NCI-H748 treated with DMSO at 0.1 percent for 48 hours (cell line): ENCODE measurements at places on chromosomes 2 and 18.

DNA sequence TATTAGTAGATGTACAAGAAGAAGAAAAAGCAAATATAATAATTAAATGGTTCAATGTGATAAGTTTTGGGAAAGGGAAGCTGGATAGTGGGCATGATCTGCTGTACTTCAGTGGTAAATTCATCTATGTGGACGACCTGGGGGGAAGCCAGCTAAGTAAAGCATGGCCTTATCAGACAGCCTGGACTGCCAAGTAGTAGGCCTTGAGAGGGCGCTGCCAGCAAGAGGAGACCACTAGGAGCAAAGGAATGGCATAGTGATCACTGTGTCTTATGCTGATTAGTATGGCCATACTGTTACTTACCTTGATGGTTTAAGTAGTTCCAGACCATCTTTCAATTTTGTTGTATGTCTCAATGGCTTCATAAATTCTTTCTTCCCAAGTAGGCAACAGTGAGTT is 287.6 kb downstream of the SETBP1 start:
- no peak for DNase-seq

GRCh38 chr18:41320100-41320499 is 634.9 kb upstream of the PIK3C3 start:
- peak; percentile 72 for DNase-seq

GRCh38 chr2:24259316-24259715 is 84.5 kb downstream of the FAM228A start:
- DNase-seq, result no peak

- peak; percentile 14 for DNase-seq
Measured at GRCh38 chr18:11851806-11852337, 659 bp downstream of the CHMP1B start.

DNA sequence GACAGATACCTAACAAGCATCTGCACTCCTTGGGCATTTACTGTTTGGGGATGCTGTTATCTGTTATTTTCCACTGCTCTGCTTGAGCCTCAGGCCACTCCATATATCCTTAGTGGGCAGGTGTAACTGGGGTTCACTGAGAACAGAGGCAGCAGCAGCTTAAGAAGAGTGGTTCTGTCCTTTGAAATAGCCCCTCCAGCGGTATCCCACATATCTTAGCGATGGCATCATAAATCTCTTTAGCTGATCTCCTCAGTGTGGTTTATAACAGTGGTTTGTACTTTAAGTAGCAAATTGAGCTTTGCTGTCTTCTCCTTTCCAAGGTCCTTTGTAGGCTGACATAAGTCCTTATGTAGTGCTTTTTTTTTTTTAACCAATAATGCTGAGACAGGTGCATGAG is 79.7 kb upstream of the RPRM start:
- no peak for DNase-seq

DNA sequence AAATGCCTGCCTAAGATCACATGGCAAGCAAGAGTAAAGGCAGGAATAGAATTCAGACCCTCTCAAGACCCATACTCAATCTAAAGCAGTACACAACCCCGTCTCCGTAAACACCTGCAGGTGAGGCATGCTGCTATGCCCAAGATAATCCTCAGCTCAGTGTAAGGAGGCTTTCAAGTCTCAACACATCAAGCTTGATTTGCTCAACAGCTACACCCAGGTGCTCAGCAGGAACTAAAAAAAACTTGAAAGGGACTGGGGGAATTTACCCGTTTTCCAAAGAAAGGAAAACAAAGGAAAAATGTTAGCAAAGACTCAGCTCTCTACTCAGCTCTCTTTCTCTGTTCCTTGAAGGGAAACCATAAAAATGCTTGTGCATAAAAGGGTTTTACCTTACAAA is 301.8 kb downstream of the C1D start:
- DNase-seq, result no peak

- no peak for DNase-seq
Measured at GRCh38 chr2:171406044-171406443, 27.7 kb downstream of the METTL8 start.

DNA sequence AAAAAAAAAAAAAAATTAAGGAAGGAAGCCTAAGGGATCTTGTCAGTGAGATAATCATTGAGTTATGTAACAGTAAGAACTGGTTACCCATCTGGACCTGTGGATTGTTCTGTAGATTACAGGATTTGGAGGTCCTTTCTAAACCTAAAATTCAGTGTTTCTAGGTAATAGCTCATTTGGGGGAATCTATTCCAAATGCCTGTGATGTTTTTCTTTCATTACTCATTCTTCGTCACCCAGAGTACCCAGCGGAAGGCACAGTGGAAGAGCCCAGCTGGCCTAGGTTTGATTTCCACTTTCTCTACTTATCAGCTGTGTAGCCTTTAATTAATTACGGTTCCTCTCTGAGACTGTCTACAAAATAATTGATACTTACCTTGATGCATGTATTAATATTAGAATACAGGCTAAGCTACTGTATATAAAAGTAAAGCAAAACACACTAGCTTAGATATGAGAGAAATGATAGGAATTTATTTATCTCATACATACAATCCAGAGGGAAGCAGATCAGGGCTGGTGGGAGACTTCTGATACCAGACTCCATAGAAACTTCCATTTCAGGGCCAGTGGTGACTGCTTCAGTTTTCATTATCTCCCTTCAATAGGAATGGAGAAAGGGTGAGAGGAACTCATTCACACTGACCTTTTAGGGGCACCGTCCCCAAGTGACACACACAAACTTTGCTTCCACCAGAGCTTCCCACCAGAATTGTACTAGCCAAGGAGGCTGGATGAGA is 115.8 kb upstream of the NOSTRIN start:
- no peak for DNase-seq

DNA sequence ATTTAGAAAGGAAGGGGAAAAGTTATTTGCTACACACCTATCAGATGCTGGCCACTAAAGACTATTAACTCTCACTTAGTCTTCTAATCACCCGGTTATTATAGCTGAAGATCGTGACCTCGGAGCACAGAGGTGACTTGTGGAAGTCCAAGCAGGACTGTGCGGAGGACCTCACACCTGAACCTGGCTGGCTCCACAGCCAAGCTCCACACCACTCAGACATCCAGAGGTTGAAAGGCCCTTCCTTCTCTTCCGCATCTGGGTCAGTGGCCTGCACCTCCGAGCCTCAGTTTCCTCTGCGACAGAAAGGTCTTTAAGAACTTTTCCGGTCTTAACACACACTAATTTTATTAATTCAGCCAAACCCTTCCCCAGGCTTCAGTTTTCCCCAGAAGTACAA is 57.9 kb downstream of the TNS1 start:
- no peak for DNase-seq

GRCh38 chr2:43576981-43577892 is 18.6 kb downstream of the THADA start:
- DNase-seq, result peak; percentile 12

DNA sequence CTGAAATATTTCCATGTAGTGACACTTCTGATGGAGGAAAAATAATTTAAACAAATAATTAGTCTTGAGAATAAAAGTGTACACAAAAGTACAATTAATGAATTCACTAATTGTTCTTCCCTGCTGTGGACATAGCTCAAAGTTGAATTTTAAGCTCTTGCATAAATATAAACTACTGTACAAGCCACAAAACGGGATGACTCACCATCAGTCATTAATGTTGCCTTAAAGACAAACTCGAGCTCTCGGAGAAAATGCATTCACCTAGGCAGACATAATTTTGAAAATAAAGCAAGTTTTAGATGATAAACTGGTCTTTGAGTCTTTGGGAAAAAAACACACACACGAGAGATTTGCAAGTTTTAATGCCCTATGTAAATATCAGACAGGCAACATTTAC is 436.4 kb downstream of the ZNF521 start:
- DNase-seq, result no peak

- DNase-seq, result no peak
Measured at GRCh38 chr2:71635798-71636197, 182.4 kb downstream of the DYSF start.

DNA sequence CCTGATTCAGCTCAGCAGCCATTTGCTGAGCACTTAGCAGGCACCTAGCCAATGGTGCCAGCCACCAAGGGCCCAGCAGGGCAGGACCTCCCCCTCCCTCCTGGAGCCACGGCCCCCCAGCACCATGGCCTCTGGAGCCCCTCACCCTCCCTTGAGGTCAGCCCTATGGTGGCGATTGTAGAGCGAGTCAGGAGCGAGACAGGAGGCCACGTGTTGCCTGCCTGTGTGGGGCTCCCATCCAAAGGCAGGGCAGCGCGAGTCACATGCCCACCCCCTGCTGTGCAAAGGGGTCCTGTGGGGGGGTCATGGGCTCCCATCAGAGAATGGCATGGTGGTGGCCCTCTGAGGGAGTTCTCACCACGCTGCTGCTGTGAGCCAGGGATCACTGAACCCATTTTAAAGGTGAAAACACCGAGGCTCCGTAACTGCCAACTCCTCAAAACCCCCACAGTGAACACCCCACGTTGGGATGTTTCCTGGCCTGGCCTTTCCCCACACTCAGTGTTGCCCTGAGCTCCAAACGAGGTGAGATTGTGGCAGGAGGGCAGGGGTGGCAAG is 35.6 kb downstream of the RAMP1 start:
- DNase-seq, result no peak

GRCh38 chr2:187775196-187775595 is 221.0 kb upstream of the TFPI start:
- DNase-seq, result no peak

- peak; percentile 29 for DNase-seq
Measured at GRCh38 chr2:16664052-16664731, 1.4 kb downstream of the CYRIA start.

GRCh38 chr18:7329016-7329415 is 98.1 kb downstream of the LRRC30 start:
- DNase-seq, result no peak

- DNase-seq, result no peak
Measured at GRCh38 chr18:49734836-49735235, 78.5 kb downstream of the ACAA2 start.

DNA sequence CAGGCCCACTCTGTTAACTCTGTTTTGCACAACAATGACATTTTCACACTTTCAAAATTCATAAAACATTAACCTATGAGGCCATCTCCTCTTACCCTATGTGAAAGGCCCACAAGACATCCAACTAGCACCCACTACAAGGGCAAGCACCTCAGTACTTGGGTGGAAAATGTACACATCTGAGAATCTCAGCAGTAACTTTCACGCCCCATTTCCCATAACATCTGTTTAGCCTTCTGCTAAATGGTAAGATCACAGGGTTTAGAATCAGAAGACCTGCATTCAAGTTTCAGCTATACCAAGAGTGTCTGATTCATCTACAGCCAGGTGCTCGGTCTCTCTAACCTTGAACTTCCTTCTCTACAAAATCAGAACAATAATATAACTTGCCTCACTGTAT is 89.2 kb downstream of the SP100 start:
- DNase-seq, result no peak

DNA sequence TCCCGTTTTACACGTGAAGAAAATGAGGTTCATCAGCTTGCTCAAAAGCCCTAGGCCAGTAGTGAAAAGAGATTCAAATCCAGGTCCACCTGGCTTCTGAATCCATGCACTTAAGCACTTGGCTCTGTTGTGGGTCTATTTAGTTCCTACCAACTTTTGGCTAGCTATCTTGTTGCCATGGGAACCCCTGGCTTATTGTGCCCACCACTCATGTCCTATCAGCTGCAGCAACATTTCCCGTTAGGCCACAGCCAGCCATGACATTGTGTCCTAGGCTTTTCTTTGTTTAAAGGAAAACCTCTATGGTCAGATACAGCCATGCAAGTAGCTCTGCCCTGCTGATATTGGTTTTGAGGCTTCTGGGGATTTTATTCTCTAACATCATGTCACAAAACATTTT is 49.8 kb downstream of the PLEK start:
- DNase-seq, result no peak

GRCh38 chr18:67496469-67496868 is 20.1 kb downstream of the DSEL start:
- no peak for DNase-seq

DNA sequence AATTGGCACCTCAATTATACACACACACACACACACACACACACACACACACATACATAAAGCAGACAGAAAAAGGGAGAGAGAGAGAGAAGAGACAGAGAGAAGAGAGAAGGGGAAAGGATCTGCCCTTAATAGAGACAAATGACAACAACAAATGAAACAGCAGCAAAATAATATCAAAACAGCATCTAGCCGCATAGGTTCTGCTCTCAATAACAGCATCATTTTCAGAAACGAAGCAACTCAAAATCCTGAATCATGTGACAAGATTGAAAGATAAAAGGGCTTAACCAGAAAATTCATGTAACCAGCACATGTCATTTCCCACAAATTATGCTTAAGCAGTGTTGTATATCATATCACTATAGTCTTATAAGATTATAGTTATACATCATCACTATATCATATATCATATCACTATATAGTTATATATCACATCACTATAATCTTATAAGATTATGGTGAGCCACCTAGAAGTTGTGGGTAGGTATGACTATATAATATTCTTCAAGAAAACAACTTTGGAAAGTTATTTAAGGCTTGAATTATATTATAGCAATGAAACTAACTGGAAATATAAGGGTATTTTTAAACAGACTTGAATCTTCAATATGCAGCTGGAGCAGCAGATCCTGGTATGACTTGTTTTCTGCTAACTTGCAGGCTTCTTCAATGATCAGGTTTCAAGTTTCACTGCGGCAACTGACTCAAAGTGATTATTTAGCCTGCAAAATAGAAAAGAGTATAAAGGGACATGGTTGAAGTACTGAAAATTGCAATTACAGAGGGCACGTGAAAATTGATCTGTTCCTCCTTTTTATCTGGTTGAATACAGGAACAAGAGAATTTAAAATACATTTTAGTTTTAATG is 16.1 kb upstream of the VPS54 start:
- peak; percentile 30 for DNase-seq

DNA sequence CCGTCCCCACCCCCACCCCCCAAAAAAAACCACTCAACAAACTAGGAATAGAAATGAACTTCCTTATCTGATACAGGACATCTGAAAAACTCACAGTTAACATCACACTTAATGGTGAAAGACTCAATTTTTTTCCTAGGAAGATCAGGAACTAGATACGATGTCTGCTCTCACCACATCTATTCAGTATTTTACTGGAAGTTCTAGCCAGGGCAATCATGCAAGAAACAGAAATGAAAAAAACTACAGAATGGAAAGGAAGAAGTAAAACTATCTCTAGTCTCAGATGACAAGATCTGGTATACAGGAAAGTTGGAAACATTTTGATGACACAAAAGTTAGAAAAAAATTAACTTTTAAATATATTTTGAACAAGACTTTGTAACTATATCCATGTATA is 114.4 kb upstream of the FZD5 start:
- DNase-seq, result no peak

DNA sequence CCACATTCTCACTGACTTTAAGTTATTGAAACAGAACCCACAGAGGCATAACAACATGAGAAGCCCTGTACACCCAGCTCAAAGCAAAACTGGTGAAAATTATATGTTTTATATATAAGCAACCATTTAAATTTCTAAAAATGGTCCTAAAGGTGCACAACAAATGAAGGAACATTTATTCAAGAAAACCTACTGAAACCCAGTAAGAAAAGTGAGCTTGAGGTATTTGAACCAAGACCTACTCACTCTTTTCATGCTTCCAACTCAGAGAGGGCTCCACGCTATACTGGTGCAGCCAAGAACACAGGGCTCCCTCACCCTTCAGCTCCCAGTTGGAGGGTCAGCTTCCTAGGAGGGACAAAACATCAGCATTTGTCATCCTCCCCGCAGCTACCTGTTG is 2.1 kb upstream of the CACNB4 start:
- no peak for DNase-seq

- no peak for DNase-seq
Measured at GRCh38 chr2:46955764-46956163, 40.2 kb upstream of the MCFD2 start.
